ENCODE measurements at places on chromosomes 7 and 10.

GRCh38 chr10:24360282-24361127 is 151.6 kb downstream of the KIAA1217 start:
- peak; percentile 69 for DNase-seq

DNA sequence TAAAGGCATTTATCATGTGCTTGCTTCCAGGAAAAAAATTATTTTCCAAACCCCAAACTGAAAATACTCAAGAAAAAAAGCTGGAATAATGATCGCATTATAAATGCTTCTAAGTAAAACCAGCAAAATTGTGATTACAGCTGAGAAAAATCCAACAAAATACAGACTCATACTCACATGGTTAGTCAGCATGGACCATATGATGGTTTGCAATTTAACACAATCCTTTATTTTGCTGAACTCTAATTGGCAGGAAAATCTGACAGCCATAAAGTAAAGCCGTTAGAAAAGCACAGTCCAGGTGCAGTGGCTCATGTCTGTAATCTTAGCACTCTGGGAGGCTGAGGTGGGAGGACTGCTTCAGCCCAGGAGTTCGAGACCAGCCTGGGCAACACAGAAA is 59.6 kb downstream of the BRI3 start:
- no peak for DNase-seq

DNA sequence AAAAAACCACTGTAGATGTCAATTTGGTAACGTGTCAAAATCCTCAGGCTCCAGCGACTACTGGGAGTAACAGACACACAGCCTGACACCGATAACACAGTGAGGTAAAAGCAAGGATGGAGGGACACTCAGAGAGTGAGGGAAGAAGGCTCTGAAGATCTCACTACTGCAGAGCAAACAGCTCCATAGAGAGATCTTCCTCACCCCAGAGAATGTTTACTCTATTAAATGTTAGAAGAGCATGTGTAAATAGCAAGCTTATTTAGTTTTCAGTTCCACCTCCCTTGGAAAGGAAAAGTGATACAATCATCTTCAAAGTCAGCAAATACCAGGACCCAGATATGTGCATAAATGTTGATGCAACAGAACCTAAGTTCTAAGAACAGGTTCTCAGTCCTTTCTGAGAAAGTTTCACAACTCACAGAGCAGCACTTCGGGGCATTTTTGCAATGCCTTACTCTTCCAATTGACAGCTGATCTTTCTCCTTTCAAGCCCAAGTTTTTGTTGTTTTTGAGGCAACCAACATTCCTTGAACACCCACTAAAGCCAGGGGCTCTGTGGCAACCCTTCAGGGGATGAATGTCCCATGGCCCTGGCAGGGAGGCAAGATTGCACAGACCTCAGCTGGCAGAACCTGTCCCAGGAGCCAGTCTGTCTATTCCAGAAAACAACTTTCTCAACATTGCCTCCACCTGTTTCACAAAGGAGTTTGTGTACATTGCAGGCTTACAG is 177.4 kb downstream of the SFMBT2 start:
- no peak for DNase-seq

GRCh38 chr10:80167471-80168161 is 35.1 kb downstream of the PLAC9 start:
- DNase-seq: no peak

DNA sequence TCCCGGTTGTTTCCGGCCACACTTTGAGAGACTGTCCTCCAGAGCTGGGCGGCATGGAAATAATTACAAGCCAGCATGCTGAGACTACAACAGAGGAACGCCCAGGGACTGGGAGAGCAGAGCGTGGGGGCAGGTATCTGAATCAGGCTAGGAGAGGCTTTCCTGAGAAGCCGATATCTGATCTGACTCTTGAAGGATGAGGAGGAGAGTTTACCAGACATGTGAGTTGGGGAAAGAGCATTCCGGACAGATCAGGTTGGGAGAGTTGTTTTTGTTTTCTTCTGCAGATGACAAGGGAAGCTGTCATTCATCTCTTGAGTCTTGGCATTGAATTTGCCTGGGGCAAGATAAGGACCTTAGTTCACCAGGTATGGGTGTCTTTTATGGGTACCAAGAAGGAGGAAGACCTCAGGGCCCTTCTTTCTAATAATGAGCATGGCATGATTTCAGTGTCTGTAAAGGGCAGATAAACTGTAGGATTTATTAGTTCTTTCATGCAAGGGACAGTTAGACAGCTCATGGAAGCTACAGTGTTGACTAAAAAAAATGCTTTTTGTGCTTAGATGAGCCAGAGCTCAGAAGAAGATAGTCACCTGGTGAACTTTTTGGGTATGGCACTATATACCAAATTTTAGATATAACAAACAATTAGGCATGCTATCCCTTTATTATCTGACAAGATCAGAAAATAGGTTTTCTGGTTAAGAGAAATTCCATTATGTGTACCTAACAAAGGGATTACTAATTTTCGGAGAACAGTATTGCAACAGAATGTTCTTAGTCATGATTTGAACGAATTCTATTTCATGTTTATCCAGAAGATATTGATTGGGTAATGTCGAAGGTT is 36.2 kb downstream of the WBP1L start:
- no peak for DNase-seq

DNA sequence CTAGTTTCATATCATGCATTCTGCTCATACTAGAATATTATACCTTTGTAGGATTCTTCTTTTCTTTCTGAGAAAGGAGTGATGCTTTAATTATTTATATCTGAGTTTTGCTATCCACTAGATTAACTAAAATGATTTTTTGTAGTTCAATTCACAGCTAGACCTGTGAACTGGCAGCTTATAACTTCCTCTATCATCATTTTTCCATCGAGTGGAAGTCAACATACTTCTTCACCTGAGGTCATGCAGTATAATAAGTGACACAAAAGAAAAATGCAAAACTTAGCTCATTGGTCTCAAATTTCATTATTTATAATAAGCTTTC is 8.0 kb downstream of the LRRN3 start:
- DNase-seq: no peak

GRCh38 chr10:112030431-112030830 is 153.1 kb downstream of the GPAM start:
- no peak for DNase-seq

- peak; percentile 49 for DNase-seq
These were observed 74.8 kb downstream of the DNAJB6 start for GRCh38 chr7:157411580-157411979.

- DNase-seq: no peak
These were observed 52.2 kb downstream of the UNC5B start for GRCh38 chr10:71264345-71265200.

DNA sequence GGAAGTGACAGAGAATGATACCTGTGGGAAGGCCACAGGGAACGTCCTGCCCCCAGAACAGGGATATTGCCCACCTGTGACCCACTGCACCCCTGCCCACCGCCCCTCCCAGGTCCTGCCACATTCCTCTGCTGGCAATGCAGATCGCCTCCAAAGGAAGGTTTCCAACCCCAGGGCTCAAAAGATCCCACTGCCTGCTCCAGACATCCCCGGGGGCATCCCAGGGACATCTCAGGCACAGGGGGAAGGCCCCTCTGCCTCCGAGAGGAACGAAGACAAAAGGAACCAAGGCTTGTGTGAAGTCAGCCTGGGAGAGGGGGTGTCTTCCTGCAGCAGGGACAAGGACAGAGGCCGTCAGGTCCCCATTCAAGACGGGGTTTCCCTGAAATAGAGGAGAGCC is 28.5 kb downstream of the NUDT1 start:
- no peak for DNase-seq

DNA sequence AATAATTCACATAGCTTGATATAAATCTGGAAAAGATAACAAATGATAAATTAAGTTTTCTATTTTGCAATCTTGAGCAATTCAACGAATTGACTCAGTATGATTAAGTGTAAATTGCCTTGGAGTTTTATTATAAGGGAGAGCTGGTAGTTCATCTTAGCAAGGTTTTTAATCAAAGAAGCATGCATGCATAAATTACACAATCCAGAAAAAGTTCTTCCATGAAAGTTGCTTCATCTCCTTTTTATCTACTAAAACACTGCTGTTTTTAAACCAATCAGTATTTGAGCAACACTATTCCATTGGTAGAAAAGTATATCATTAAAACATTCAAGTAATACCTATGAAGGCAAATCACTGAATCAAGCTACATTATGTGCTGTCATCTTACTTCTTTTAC is 47.6 kb downstream of the POT1 start:
- DNase-seq: no peak

DNA sequence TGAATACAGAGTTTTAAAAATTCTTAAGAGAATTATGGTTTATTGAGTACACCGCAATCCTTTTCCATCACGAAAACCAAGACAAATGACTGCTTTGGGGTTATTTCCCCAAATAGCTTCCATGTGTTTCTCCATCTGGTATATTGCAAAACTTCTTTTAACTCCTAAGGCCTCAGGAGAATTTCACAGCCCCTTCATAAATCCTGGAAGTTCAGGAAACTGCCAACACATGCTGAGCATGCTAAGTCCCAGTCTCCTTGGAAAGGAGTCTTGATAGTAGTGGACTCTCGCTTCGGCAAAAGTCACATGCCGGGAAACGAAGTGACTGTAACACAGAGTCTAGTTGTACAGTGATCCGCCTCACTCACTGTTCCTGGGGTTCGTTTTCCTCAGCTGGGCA is 88.1 kb upstream of the RSU1 start:
- DNase-seq: no peak

GRCh38 chr10:95840121-95840520 is 67.7 kb upstream of the CC2D2B start:
- DNase-seq: no peak

DNA sequence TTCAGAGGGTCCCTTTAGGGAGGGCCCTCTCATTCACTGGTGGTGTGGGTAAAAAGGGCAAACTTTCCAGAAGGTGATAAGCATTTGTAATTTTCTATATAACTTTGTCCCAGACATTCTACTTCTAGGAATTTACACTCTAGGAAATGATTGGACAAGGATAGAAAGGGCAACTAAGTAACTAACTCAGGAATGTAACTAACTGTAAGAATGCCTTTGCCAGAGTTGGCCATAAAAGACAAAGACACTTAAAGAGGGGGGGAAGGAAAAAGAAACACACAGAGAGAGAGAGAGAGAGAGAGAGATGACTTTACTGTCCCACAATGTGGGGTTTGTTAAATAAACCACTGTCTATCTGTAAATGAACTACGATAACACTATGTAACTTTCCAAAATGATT is 38.5 kb upstream of the ITPRID1 start:
- no peak for DNase-seq
